ENCODE measurements at places on chromosomes 11 and 22.
A peak's percentile ranks its signal among the peaks of the same experiment; 100 is the strongest.

GRCh38 chr11:96328395-96329010 is 14.5 kb downstream of the MAML2 start:
- peak; percentile 83 for DNase-seq

DNA sequence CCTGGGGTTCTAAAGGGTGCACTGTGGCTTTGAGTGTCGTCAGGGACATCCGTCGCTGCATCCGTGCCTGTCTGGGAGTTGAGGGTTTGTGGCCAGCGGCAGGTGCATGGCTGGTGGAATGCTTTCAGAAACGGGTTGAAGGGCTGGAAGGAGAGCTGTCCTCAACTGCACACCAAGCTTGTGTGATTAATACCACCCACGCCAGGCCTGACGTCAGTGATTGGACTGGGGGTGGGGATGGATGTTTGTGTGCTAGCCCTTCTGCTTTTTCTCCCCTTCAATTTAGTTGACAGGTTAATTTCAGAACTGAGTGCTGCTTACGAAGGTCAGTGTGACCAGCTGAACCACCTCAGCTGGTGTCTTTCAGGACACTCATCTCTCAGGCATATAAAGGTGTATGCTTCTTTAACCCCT is 3.2 kb upstream of the GAB2 start:
- peak; percentile 29 for DNase-seq

GRCh38 chr22:50695421-50696250 is 23.0 kb downstream of the SHANK3 start:
- DNase-seq: no peak

GRCh38 chr11:6862961-6863360 is at the start of gene OR10A2:
OR10A2 (plus strand) TSS chr11:6863057; CDS start chr11:6869755, 6,698 bp downstream.
- DNase-seq: no peak

DNA sequence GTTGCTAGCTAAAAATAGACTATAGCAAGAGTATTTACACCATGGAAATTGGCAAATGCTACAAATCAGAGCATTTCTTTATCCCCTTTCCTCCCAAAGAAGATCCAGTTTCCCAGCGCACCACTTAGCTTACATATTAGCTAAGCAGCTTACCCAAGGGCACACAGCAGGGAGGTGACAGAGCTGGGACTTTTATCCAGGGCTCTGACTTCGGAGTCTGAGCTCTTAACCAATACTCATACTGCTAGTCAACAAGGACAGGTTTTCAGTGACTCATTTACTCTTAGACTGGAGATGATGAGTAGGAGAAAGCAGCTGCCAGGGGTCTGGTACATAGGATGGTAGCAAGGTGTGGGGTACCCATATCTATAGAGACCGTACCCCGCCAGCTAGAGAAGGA is 38.4 kb downstream of the NAV2 start:
- no peak for DNase-seq

DNA sequence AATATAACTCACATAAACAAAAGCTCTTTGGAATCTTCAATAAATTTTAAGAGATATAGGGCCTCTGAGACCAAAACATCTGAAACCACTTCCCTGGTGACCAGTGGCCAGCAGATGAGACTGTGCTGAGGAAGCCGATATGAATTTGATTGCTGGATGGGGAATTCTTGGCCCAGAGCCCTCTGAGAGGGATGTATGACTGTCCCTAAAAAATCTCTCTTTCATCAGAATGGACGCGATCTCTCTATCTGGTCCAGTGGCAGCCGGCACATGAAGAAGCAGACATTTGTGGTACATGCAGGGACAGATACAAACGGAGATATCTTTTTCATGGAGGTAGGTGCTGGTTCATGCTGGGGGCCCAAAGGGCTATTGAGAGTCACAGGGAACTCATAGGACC is 37.5 kb downstream of the MYBPC3 start:
- DNase-seq: no peak

DNA sequence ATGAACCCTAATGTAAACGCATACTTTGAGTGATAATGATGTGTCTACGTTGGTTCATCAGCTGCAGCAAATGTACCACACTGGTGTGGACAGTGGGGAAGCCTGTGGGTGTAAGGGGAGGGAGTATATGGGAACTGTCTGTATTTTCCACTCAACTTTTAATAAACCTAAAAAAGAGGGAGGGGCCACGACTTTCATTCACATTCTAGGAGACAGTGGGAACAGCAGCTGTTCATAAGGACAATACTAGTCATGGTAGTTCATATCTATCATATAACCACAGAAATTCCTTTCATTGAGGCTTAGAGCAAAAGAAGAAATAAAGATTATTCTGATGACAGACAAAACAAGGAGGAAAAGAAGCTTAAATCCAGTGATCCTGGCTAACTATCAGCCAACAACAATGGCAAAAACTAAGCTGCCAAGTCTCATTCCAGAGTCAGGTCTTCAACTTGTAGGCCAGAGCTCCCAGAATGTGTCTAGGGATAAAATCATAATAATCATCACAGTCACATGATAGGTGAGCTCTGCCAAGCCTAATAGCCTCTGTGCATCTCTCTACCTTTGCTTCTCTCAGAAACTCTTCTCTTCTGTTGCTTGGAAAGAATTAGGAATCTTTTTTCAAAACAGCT is 59.4 kb upstream of the CHRM4 start:
- no peak for DNase-seq

DNA sequence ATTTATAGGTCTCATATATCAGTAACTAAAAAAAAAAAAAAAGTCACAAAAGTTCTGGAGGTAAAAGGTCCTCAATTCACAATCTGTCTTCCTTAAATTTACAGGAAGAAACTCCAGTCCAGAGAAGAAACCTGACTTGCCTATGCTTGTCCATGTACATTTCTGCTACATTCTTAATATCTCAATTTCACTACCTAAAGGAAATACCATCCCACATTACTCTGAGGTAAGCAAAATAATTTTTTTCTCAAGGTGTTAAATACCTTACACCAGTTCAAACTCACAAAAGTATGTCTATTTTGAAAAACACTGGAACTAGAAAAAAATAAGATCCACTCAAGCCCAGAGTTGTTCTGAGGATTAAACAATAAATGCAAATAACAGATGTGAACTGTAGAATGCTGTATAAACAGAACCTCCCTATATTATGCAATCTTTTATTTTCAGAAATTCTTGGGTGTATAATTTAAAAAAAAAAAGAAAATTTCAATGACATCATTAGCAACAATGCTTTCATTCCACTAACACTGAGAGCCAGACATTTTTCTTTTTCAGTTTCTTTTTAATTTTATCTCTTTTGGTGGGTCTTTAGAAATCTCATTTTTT is 49.9 kb upstream of the GDPD4 start:
- no peak for DNase-seq

DNA sequence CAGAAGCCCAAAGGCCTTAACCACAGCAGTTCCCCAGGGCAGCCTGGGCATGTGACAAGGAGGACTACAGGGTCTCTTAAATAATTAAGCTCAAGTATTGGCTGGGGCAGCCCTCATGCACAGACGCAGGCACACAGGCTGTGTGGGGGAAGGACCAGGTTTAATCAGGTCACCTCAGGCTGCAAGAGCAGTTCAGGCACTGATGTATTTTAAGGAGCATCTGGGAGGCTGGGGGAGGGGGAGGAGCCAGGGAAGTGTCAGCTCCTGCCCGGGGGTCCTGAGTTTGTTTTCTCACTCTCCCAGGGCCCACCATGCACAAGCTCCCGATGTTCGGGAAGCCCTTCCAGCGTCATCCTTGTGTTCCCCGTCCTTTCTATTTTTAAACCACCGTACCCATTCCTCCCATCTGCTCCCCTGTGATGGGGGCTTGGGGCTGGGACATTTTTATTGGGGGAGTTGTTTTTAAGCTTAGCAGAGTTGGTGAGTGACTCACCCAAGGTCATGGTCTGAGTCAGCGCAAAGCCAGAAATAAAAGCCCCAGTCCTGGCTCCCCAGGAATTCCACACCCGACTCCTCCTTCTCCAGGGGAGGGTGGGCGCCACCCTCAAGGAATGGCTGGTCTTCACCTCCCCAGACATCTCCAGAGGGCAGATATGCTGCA is 2.4 kb downstream of the CSDC2 start:
- DNase-seq: peak; percentile 89

DNA sequence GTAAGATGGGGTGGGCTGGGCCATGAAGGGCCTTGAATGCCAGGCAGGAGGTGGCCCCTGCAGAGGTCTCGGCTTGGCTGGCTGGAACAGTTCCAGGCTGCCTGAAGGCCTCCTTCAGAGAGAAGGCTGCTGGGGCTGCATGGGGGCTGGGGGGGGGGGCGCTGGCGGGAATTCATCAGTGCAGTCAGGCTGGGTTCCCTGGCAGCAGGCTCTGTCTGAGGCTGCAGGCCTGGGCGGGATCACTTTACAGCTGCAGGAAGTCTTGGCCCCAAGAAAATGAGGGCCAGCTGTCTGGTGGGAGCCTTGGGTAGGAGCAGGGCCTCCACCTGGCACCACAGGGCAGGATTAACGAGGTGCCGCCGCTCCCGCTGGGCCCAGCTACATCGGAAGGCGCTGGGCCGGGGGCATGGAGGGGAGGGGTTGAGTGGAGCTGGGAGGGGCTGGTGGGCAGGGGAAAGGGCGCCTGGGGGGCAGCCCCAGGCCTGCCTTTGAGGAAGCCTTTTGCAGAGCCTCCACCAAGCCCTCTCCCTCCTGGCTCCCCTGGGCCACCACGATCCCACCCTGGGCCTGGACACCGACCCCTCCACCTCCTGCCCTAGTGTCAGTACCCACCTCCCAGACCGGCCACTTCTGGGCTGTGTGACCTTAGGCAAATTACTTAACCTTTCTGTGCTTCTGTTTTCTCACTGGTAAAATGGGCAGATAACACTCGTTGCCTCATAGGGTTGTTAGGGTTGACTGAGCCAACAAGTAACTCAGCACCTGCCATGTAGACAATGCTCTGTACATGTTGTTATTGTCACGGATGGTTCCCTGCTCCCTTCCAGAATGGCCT is 31.0 kb upstream of the HMOX1 start:
- DNase-seq: peak; percentile 25
